ENCODE measurements at places on chromosomes 7 and 10. TPM values are rescaled to one million over a fixed set of nuclear protein-coding genes. Genes with fewer than 3 reads are reported as not detected.

DNA sequence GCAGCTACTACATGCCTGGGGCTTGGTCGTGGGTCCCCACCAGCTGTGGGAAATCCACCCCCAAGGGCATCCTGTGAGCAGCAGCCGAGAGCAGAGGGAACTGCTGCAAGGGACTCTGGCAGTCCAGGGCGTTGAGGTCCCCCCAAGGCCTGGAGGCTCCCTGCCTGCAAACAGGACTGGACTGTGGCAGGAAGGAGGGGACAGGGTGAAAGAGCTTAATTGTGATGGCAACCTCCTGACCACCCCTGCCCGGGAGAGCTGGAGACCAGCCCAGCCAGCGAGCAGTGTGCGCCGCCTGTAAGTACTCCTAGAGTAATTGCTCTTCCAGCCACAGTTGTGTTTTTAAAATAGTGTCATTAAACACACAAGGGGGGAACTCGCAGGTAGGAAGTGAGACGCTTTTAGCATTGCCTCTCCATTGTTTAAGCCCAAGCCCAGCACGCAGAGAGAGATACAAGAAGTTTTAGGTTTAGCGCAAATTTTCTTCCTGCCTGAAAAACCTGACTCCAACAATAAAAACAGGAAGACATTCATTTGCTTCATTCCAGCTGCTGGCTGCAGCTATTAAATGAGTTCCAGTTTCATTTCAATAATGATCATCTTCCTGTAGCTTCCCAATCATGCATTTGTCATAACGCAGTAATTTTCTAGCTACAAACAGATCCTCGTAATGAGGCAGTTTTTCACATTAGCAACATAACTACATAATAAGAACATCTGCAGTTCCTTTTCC is 111.1 kb downstream of the EBF3 start:
- DNase-seq, result no peak

DNA sequence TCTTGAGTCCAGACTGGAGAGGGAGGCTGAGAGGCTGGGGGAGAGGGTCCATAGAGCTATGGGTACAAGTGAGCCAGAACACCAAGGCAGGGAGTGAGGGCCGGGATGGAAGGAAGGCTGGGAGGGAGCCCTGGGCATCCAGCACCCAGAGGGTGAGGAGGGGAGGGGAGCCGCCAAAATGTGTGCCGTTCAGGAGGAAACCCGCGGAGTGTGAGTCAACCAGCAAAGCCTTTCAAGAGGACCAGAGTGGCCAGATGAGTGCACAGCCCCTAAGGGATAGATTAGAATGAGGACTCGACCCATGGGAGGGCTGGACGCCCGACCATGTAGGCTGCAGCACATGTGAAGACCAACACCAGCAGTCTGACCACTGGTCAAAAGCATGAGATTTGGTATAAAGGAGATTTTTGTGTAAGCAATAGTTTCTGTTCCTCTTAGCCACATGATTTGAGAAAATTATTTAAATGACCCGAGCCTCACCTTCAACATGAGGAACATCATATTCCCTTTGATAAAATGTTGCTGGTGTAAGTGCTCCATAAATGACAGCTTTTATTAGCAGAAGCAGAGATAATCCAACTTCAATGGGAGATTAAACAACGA is 179.7 kb upstream of the GRB10 start:
- DNase-seq, result no peak

DNA sequence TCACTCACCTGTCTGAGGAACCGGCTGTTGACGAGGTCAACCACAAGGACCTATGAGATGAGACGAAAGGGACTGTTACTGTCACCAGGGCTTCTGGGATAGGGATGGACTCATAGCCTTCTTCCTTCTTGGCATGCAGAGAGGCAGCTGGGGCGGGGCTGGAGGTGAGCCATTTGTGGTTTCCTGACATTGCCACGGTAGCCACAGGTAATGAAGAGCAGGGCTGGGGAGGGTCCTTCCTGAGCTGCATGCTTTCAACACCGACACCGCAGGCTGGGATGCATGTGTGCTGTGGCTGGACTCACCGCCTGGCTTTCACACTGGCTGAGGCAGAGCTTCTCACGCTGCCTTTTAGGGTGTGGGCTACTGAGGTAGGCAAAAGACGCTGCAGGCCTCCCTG is 46.4 kb upstream of the MKRN1 start:
- no peak for DNase-seq

DNA sequence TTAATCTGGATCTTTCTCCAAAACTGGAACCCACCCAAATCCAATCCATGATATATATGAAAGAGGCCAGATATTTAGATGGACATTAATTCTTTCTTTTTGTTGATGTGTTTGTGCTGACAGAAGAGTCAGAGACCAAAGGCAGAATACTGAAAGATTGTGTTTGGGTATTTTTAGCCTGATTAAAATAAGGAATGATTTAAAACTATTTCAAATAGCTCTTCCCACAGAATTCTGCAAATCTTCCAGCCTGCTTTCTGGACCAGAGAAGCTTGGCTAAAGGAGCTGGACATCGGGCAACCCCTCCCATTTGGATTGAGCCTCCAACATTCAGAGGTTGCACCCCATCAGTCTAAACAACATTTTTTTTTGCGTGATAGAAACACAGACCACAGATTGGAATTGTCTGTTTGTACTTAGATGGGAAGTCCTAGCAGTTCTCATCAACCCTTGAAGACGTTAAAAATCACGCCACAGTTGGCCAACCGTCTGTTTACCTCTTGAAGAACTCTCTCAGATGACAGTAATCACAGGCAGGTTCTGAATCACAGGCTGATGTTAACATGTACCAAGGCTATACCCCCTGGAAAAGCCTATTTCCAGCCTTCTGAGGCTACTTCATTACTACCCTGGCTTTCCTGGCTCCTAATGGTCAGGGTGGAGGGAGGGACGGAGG is 155.2 kb upstream of the NRP1 start:
- DNase-seq, result no peak

Gene CABCOCO1
- polyA plus RNA-seq, result 1.0 TPM

DNA sequence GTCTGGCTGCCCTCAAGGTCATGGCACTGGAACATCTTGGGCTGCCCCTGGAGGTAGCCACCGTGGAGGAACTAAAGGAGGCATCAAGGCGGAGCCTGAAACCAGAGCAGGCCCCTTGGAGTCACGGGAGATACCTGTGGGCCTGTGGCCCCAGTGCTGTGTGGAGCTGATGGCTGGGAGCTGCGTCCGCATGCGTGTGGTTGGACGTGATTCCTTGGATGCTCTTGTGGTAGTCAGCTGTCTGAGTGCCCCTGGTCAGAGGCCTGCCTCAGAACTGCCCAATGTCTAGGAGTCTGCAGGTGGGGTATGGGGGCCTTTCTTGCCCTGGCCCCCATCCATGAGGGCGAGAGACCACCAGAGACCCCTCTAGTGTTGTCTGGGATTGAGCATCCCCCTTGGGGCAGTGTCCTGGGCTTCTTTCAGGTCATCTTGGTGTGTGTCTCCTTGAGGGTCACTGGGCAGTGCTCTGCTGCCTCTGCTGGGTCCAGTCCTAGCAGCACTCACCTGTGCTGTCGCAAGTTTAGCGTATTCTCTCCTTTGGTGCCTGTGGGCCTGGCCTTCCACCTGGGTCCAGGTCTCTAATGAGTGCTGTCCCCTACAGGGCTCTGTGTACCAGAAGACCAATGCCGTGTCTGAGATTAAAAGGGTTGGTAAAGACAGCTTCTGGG is 8.1 kb downstream of the PGAM2 start:
- DNase-seq, result peak; percentile 51

Gene CPA2
- polyA plus RNA-seq, result 0.28 TPM

- peak; percentile 58 for DNase-seq
Measured at GRCh38 chr10:71229726-71230655, 17.6 kb downstream of the UNC5B start.

GRCh38 chr7:76185187-76185896 is 16.4 kb upstream of the SRRM3 start:
- no peak for DNase-seq

- no peak for DNase-seq
Measured at GRCh38 chr10:43681220-43681619, 32.5 kb upstream of the ZNF32 start.

Gene BTBD16
- 0.04 TPM for polyA plus RNA-seq

DNA sequence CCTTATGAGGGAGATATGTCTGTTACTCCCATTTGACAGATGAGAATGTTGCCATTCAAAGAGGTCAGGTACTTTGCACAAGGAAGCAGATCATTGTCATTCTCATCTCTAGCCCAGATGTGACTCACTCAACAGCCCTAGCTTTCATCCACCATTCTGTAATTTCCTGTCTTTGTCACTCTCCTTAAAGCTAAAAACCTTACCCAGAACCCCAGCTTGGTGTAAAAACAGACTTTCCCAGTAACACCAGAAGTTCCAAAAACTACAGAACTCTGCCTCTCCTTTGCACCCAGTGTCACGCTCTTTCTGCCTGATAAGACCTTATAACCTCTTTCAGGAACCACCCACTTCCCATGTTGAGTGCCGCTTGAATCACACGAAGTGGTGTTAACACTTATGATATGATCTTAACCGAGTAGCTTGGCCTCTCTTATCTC is 89.1 kb upstream of the SP4 start:
- no peak for DNase-seq

Gene CUZD1
- polyA plus RNA-seq, result 1.1 TPM

- no peak for DNase-seq
Measured at GRCh38 chr10:96230527-96230926, 40.8 kb downstream of the BLNK start.

GRCh38 chr7:7810826-7811225 is 92.4 kb upstream of the RPA3 start:
- DNase-seq, result no peak

Gene STAG3
- 69.5 TPM for polyA plus RNA-seq

Gene RADIL
- polyA plus RNA-seq, result 0.63 TPM

DNA sequence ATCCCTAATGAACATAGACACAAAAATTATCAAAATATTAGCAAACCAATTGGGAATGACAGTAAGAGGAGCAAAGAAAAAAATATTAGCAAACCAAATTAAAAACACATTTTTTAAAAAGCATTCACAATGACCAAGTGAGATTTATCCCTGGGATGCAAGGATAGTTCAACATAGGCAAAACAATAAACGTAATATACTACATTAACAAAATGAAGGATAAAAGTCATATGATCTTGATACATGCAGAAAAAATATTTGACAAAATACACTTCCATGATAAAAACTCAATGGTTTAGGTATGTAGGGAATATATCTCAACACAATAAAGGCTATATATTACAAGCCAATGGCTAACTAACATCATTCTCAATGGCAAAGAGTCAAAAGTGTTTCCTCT is 83.3 kb downstream of the CRPPA start:
- DNase-seq, result no peak

Gene NPM3
- 54.6 TPM for polyA plus RNA-seq

Gene FAM221A
- 5.1 TPM for polyA plus RNA-seq

DNA sequence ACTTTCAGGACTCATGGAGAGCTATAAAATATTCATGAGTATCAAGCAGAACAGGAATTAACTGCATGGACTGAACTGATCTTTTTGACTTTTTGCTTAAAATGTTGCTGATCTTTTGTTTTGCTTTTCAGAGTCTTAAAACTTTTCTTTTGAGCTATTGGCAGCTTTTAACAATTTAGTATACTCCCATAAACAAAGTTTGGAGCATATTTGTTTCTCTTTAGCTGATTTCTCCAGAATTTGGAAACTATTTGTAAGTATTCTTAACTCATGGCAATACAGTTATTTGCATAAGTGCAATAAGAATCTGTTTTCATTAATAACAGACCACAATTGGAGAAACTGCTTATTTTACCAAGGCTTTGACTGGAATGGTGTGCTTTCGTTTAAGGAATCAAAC is 73.4 kb upstream of the C1GALT1 start:
- no peak for DNase-seq

Gene FGFBP3
- 1.0 TPM for polyA plus RNA-seq

Gene EVX1
- polyA plus RNA-seq, result not detected

DNA sequence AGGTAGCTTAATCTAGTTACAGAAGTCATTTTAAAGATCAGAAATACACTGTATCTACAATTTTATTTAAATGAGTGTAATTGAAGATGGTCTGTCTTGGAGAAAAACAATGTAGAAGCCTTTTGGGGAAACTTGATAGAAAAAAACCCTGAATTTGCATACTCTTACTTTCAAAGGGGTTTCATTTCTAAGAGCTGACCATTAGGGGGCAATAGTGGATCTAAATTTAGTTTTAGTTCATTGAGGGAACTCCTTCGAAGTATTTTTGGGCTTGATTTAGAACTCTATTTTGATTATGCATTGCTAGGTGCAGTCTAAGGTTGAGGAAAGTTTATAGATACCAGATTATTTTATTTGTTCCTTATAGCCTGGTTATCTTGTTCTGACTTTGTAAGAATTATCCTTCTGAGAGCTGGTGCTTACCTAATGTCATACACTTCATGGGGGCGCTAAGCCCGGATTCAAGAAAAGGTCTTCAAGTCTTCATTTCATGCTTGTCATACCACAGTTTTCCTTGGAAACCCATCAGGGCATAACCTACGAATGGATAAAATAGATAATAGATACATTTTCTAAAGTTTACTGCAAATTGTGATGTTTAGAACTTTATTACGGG is 69.1 kb upstream of the MXI1 start:
- no peak for DNase-seq

Gene ZNF485
- polyA plus RNA-seq, result 3.5 TPM

GRCh38 chr10:77452952-77453564 is 184.6 kb downstream of the KCNMA1 start:
- DNase-seq, result no peak

DNA sequence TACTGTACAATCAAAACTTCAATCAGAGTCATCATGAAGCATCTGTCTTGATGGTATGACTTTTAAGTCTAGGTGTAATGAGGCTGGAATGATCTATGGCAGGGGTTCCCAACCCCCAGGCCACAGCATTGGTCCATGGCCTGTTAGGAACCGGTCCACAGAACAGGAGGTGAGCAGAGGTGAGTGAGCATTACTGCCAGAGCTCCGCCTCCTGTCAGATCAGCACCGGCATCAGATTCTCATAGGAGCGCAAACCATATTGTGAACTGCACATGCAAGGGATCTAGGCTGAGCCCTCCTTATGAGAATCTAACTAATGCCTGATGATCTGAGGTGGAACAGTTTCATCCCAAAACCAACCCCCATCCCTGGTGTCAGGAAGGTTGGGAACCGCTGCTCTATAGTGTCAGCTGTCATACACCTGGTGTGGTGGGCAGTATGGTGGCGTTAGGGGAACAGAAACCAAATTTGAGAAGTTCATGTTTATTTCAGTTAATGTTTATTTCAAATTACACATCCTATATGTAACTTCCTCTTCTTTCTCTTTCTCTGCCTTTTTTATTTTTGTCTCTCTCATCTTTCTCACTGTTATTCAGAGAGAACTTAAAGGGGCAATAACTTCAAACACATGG is 432.6 kb downstream of the TNS3 start:
- no peak for DNase-seq

Gene TFR2
- 1.7 TPM for polyA plus RNA-seq

Gene MMP21
- 0.09 TPM for polyA plus RNA-seq

Gene SPDYE2B
- not detected for polyA plus RNA-seq

Gene ZMYND11
- polyA plus RNA-seq, result 23.5 TPM

- DNase-seq, result peak; percentile 77
Measured at GRCh38 chr7:29177963-29178600, 16.5 kb upstream of the CHN2 start.

Data from spleen (tissue), 13 donors.